ENCODE measurements at places on chromosomes 11 and 22. TPM values are rescaled to one million over a fixed set of nuclear protein-coding genes. Genes with fewer than 3 reads are reported as not detected.

GRCh38 chr11:22780952-22781593, 48.5 kb downstream of the SVIP start:
- no peak for DNase-seq

- DNase-seq = peak; percentile 47
Measured at GRCh38 chr22:41517172-41518047, 26.9 kb downstream of the POLR3H start.

- no peak for DNase-seq
Measured at GRCh38 chr11:128852327-128853023, 14.6 kb downstream of the KCNJ1 start.

DNA sequence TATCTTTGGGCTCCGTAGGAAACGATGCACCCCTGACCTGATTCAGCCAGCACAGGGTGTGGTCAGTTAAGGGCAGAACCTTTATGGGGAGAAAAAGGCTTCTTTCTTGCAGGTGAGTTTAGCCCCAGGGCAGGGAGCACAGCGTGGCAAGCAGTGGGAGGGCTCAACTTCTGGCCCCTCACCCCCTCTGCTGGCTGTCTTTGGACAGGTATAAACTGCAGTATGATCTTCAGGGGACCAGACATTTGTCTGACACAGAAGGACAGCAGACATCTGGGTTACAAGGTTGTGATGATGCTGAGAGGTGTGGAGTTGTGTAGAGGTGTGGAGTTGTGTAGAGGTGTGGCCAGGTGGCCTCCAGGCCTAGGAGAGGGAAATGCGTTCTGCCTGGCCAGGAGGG, 324.0 kb upstream of the PLET1 start:
- DNase-seq = no peak

- no peak for DNase-seq
Measured at GRCh38 chr11:78187366-78188285, 800 bp downstream of the KCTD21 start.

- peak; percentile 49 for DNase-seq
Measured at GRCh38 chr22:42697542-42698013, 23.1 kb downstream of the A4GALT start.

GRCh38 chr22:44213489-44214043, 32.8 kb downstream of the PARVG start:
- DNase-seq = no peak

GRCh38 chr22:37409459-37410050, 17.7 kb downstream of the ELFN2 start:
- no peak for DNase-seq

- DNase-seq = no peak
Measured at GRCh38 chr11:26974069-26974783, 19.7 kb upstream of the FIBIN start.

- DNase-seq = no peak
Measured at GRCh38 chr11:126719740-126720139, 280.8 kb downstream of the KIRREL3 start.

GRCh38 chr11:7499081-7499480, 13.8 kb downstream of the OLFML1 start:
- DNase-seq = no peak

DNA sequence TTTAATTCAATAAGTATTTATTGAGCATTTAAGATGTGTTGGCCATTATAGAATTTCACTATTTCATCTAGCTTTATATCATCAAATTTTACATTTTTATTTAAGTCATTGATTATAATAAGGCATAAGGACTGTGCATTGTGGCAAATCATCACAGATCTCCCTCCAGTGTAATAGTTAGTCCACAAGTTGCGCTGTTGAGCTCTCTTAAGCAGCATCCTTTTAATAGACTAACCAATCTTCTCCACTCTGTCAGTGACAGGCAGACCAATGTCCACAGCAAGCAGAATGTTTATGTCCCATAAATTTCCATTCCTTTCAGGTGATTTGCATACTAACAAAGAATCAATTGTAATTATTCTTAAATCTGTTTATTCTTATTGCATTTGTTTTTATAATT, 595.3 kb upstream of the CCDC90B start:
- DNase-seq = no peak

- peak; percentile 49 for DNase-seq
Measured at GRCh38 chr22:43867839-43868635, 5.7 kb upstream of the SULT4A1 start.

The ANO9 gene
- 0.12 TPM for total RNA-seq

The DRD4 gene
- 0.23 TPM for total RNA-seq

The C22orf42 gene
- not detected for total RNA-seq

The ST14 gene
- total RNA-seq = not detected

The SHANK2 gene
- total RNA-seq = 5.3 TPM

The TBX10 gene
- total RNA-seq = not detected

The PGR gene
- 0.26 TPM for total RNA-seq

The SPINDOC gene
- 15.7 TPM for total RNA-seq

The APOBEC3B gene
- total RNA-seq = 5.1 TPM

The NOX4 gene
- not detected for total RNA-seq
